ENCODE measurements at places on chromosomes 12 and 14. TPM values are rescaled to one million over a fixed set of nuclear protein-coding genes. Genes with fewer than 3 reads are reported as not detected.

DNA sequence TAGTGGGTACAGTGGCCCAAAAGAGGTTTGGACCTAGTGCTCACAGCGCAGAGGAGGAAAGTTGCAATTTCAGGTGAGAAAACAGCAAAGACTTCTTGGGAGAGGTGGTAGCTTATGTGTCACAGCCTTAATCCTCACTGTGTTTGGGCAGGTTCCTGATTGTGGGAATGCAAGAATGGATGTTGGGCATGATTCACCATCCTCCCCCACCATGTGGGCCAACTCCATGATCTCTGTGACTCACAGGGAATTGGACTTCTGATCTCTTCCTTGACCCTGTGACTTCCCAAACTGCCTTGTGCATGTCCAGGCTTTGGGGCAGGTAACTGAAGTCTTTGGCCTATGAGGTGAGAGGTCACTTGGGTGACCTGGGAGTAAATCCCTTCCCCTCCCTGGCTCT, 1.8 kb upstream of the CHST11 start:
- no peak for DNase-seq
- no peak overlapping the region for H3K27ac ChIP-seq
- H3K27me3 ChIP-seq, result peaks cover 9% of the 10 kb centered on the region
- H3K4me1 ChIP-seq, result peaks cover 26% of the 10 kb centered on the region
- H3K4me3 ChIP-seq, result no peak overlapping the region

GRCh38 chr12:18689771-18690170, 48.0 kb downstream of the PLCZ1 start:
- H3K27me3 ChIP-seq, result no peaks in the 10 kb centered on the region
- H3K4me1 ChIP-seq, result no peaks in the 10 kb centered on the region
- no peak for DNase-seq
- H3K4me3 ChIP-seq, result no peak overlapping the region
- no peaks in the 10 kb centered on the region for H3K36me3 ChIP-seq
- H3K27ac ChIP-seq, result no peak overlapping the region

- no peaks in the 10 kb centered on the region for H3K36me3 ChIP-seq
- no peak for DNase-seq
- no peaks in the 10 kb centered on the region for H3K4me1 ChIP-seq
- H3K27me3 ChIP-seq, result no peaks in the 10 kb centered on the region
- H3K27ac ChIP-seq, result no peak overlapping the region
These were observed 16.3 kb upstream of the EGLN3 start for GRCh38 chr14:33967138-33967537.

GRCh38 chr12:9027161-9028059, 38.1 kb downstream of the KLRG1 start:
- H3K4me1 ChIP-seq, result no peaks in the 10 kb centered on the region
- H3K27me3 ChIP-seq, result no peaks in the 10 kb centered on the region
- DNase-seq, result no peak
- H3K4me3 ChIP-seq, result no peak overlapping the region

The OR10P1 gene
- not detected for total RNA-seq

DNA sequence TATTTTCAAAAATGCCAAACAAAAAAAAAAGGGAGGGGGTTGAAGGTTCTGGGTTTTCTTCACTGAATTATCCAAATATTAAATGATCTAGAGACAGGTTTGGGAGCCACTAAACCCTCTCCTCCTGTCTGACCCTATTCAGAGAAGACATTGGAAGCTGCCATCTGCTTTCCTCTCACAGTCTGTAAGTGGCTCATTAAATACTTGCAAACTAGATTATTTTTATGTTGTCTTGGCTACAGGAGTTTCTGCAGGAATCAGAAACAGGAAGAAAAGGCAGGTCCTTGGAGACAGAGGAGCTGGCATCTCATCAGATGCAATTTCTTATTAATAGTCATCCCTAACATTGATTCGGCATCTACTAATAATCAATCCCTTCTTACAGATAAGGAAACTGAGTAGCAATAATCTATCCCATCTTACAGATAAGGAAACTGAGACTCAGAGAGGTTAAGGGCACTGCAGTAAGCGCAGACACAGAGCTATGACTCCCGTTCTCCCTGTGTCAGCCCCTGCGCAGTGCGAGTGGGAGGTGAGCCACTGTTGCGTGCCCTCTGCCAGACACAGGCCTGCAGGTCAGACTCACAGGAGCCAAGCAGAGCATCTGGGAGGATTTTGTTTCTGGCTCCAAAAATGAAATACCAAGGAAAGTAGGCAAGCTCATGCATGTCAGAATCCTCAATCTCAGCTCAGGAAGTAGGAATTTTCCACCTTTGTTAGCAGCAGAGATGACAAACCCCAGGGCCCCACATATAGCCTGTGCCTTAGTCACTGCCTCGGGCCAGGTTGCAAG, 11.0 kb downstream of the BDKRB2 start:
- H3K36me3 ChIP-seq, result no peaks in the 10 kb centered on the region
- H3K27me3 ChIP-seq, result no peaks in the 10 kb centered on the region
- no peak overlapping the region for H3K27ac ChIP-seq
- no peak overlapping the region for H3K4me3 ChIP-seq
- peaks cover 3% of the 10 kb centered on the region for H3K4me1 ChIP-seq

The RAB35 gene
- 20.7 TPM for total RNA-seq

- DNase-seq, result no peak
- H3K27ac ChIP-seq, result no peak overlapping the region
- H3K27me3 ChIP-seq, result no peaks in the 10 kb centered on the region
- H3K4me3 ChIP-seq, result no peak overlapping the region
- H3K4me1 ChIP-seq, result no peaks in the 10 kb centered on the region
- H3K36me3 ChIP-seq, result peaks cover 2% of the 10 kb centered on the region
These were observed 46.9 kb downstream of the COCH start for GRCh38 chr14:30921305-30921704.

The KRT6A gene
- not detected for total RNA-seq

All from spinal cord (tissue), 10 donors.